ENCODE measurements at places on chromosomes 13 and 19. TPM values are rescaled to one million over a fixed set of nuclear protein-coding genes. Genes with fewer than 3 reads are reported as not detected.

- DNase-seq: no peak
These were observed 3.3 kb upstream of the GTF2F1 start for GRCh38 chr19:6396305-6396704.

OR7D2 gene
- not detected for total RNA-seq

ZNF784 gene
- total RNA-seq: 5.6 TPM

ZIC5 gene
- 32.6 TPM for total RNA-seq

Data from GM23338 (cell line).